ENCODE measurements at places on chromosomes 2 and 18.

- DNase-seq, result no peak
Observed at GRCh38 chr18:63378919-63379638, 12.1 kb upstream of the KDSR start.

- no peak for DNase-seq
Observed at GRCh38 chr2:74756356-74756890, 77.5 kb upstream of the HK2 start.

DNA sequence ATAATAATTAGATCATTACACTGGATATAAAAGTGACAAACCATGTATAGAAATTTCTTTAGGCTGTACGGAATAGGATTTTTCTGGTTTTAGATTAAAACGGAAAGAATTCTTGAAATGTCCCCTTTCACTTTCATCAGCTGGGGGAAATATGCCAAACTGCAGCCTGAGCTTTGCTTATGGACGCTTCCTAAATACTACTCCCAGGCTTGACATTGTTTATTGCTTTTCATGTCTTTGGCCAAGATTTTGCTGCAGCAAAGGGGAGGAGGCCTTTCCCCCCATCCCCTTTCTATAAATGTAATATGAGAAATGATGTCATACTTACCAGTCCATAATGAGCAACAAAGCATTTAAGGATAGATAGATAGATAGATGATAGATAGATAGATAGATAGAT is 158.4 kb downstream of the MAP2 start:
- peak; percentile 9 for DNase-seq

GRCh38 chr2:132430895-132431294 is 14.3 kb downstream of the GPR39 start:
- no peak for DNase-seq

DNA sequence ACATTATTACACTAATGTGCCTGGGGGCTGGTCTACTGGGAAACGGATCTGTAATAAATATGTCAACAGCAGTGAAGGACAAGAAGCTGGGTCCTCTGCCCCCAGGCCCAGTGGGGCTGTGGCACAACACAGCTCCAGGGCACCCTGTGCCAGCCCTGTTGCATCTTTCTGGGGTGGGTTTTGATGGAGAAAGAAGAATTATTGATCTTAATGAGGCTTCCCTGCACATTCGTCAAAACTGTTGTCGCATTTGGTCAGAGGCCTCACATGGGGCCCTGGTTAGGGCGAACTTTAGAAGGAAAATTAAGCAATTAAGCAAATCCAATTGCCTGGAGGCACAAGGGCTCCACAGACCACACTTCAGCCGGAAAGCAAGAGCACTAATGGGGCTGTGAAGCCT is 30.0 kb upstream of the TWIST2 start:
- DNase-seq, result no peak

GRCh38 chr2:217099561-217099960 is 239.7 kb upstream of the TNP1 start:
- peak; percentile 89 for DNase-seq

GRCh38 chr2:116915673-116916072 is 898.8 kb upstream of the DDX18 start:
- DNase-seq, result no peak

GRCh38 chr2:101036562-101036961 is 34.5 kb downstream of the RPL31 start:
- DNase-seq, result peak; percentile 45

- DNase-seq, result no peak
Observed at GRCh38 chr2:141589314-141589713, 541.5 kb downstream of the LRP1B start.

GRCh38 chr2:212227755-212228154 is 310.8 kb downstream of the ERBB4 start:
- peak; percentile 76 for DNase-seq

DNA sequence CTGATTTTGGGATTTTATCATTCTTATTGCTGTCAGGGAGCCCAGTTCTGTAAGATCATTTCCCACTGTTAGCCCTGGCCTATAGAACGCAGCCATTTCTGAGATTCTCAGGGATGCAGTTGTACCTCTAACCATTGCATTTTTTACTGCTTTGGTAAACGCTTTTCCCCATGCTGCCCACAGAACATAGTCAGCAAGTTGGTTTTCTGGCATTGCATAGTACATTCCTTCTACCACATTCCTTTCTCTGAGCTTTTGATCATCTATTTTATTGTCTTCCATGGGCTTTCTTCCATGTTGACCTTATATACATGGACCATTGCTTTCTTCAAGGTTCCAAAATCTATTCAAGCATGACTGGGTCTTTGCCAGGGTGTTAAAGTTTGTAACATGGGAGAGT is 86.8 kb upstream of the ST6GAL2 start:
- DNase-seq, result peak; percentile 77

GRCh38 chr2:38343212-38343611 is 33.9 kb downstream of the ATL2 start:
- DNase-seq, result no peak

- peak; percentile 39 for DNase-seq
Observed at GRCh38 chr2:208315081-208315788, 49.2 kb downstream of the PIKFYVE start.

- no peak for DNase-seq
Observed at GRCh38 chr2:80437959-80438358, 133.4 kb upstream of the LRRTM1 start.

DNA sequence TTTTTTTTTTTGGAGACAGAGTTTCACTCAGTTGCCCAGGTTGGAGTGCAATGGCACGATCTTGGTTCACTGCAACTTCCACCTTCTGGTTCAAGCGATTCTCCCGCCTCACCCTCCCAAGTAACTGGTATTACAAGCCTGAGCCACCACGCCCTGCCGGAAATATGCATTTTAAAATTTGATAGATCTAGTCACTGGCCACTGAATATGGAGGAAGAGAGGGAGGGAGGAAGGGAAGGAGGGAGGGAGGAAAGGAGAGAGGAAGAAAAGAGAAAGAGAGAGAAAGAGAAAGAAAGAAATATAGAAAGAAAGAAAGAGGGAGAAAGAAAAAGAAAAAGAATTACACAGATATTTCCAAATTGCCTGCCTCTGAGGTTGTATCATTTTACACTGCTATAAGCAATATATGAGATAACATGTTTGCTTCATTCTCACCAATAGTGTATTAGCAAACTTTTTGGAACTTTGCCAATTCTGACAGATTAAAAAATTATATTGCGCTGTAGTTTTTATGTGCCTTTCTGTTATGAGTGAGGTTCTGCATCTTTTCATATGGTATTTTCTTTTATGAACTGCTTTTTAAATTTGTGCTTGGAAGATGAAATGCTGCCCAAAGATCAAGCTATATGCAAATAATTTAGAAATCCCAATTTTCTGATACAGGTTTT is 161.2 kb upstream of the MAP3K20 start:
- no peak for DNase-seq

DNA sequence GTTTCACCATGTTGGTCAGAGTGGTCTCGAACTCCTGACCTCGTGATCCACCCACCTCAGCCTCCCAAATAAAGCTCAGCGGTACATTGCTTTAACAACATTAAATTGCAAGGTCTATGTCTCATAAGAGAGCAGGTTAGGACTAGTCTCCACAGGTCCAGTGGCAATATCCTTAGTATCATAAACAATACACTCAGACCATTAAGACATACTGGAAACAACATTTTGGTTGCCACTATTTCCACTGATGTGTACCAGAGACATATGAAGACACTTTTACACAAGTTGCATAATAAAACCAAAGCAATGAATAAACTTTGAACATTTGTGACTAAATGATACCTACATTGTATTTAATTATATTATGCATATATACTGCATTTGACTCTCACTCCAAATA is 1130.0 kb downstream of the TSN start:
- no peak for DNase-seq

DNA sequence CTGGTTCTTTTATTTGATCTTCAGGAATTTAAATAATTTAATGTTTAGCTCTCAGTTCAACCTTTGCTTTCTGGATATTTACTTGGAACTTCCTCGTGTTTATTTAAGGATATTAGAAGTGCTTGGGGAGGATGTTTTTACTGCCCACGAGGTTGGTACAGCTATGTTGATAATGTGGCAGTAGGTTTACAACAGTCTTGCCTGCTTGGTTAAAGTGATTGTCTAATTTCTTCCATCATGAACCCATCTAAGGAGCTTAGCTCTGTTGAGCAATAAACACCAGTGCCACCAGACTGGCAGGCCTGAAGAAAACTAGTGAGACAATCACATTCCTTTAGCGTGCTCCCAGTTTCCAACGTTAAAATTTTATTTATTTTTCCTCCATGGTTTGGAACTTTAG is 94.5 kb downstream of the ICOS start:
- DNase-seq, result no peak

- DNase-seq, result no peak
Observed at GRCh38 chr2:141810148-141810547, 320.7 kb downstream of the LRP1B start.

GRCh38 chr2:45578056-45578843 is 32.8 kb downstream of the SRBD1 start:
- peak; percentile 78 for DNase-seq

DNA sequence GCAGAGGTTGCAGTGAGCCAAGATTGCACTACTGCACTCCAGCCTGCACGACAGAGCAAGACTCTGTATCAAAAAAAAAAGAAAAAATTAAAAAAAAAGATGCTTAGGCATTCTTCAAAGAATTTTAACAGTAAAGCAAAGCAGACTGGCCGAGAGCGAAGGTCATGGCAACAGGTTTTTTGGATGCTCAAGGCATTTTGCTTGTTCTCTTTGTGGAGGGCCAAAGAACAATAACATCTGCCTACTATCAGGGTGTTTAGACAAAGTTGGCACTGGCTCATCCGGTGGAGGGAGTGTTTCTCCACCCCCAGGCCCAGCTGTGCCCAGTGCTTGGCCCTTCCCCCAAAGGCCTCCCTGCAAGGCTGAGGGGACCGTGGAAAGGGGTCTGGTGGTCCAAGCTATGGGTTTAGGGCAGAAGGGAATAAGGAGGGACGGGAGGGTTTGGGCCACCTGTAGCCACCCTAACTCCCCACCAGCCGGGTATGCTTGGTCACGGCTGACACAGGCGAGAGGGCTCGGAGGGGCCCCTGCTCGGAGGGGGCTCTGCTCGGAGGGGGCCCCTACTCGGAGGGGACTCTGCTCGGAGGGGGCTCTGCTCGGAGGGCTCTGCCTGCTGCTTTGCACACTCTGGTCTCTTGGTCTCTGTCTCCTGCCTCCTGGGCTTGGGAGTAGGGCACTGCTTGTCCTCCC is 26.7 kb upstream of the ALLC start:
- no peak for DNase-seq

DNA sequence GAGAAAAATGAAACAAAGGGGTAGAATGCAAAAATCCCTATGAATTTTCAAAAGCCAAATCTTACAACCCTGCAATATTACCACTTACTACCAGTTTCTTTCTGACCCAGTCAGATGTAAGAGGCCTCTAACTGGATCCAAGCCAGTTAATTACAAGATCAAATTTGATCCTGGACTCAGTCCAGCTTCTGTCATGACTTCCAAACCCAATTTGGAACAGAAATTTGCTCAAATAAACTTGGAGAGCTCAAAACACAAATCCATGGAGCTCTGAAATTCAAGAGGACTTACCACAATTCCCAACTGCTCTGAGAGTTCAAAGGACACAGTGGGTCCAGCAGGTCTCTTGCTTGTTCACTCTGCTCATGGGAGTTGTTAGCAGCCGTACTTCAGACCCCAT is 1271.7 kb upstream of the SLC39A10 start:
- DNase-seq, result no peak

DNA sequence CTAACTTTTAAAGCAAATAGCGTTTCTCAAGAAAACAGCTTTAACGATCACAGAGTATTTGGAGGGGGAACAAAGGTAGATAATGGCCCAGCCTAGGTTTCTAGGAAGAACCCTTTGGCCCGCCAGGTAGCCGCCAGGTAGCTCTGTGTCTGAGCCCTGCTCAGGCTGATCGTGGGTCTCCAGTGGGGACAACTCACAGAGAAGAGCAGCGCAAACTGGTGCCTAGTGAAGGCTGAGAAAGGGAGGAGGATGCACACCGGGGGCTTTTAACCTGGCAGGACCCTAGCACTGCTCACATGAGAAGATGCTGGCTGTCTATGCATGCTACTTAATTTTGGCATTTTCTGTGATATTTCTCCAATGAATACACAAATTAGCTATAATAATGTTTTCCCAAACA is 5.8 kb downstream of the NGEF start:
- DNase-seq, result no peak

- DNase-seq, result peak; percentile 39
Observed at GRCh38 chr2:112840068-112840445, 3.5 kb upstream of the IL1B start.

DNA sequence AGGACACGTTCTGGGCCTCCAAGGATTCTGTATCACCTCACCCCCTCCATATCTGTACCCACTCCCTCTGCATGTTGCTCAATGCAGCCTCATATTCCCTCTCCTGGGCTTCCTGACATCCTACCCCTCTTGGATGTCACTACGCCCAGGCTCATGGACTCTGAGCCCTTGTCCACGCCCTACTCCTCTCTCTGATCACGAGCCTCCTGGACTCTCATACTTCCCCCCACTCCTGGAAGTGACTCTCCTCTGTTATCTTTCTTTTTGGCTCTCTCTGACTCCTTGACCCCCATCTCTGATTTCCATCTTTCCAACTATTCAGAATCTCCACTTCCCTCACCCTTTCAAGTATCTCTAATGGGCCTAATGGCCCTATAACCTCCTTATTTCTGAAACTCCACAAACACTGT is 2.1 kb downstream of the TMEM198 start:
- DNase-seq, result no peak

- DNase-seq, result no peak
Observed at GRCh38 chr2:170143045-170143717, 34.8 kb upstream of the MYO3B start.

DNA sequence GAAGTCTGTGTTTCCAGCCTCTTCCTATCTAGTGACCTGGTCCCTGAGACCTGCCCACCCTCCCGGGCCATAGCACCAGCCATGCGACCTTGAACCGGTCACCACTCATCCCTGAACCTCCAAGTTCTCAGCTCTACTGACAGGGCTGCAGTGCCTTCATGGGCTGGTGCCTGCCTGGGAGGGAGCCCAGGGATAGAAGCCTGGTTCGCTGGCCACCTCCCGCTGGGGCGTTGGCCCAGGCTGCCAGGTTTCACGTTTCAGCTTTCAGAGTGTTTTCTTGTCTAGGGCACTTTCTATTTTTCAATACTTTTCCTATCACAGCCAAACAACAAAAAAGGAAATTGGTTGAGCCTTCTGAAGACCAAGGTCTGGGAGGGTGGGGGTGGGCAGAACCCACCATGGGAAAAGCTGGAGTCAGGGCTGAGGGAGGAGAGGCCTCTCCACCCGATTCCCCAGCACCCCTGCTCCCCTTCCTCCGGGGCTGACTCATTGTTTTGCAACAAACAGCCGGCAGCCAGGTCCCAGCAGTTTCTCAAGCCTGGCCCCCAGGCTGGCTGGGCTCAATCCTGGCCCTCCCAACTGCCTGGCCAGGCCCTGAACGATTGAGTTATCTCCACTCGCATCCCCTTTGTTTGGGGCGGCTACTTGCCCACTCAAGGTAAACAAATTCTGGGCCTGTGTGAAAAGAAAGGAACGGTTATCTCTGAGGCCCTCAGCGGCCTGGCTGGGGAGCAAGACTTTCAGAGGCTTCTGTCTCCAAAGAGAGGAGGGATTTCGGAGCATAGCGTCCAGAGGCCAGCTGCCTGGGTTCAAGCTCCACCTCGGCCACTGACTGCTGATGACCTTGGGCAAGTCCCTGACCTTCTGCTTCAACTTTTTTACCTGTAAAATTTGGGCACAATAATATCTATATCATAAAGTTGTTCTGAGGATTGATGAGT is 47.5 kb downstream of the ZFP36L2 start:
- peak; percentile 83 for DNase-seq
